ENCODE measurements at places on chromosomes 7 and 10.

DNA sequence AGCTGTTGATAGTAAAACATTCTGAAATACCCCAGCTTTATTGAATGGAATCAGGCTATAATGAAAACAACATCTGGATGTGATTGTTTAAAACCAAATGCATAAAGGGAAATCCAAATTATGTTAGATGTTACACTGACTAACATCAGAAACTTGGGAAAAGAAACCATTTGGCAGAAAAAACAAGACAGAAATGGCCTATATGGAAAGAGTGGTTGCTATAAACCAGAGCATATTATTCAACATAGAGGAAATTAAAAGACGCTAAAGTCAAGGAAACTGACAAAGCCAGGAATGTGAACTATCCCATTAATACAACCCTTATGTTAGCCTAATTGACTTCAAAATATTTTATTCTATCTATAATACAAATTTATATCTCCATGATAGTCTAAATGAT is 53.0 kb upstream of the CABCOCO1 start:
- DNase-seq: no peak

DNA sequence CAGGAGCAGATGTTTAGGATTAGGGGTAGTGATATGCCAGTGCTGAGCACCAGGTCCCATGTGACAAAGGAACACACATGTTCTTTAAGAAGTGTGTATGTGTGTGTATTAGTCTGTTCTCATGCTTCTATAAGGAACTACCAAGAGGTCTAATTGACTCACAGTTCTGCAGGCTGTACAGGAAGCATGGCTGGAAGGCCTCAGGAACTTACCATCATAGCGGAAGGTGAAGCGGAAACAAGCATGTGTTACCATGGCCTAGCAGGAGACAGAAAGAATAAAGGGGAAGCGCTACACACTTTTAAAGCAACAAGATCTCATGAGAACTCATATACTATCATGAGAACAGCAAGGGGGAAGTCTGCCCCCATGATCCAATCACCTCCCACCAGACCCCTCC is 22.8 kb upstream of the PDZD8 start:
- DNase-seq: no peak

GRCh38 chr7:142703655-142704305 is 45.5 kb upstream of the PRSS1 start:
- DNase-seq: no peak

DNA sequence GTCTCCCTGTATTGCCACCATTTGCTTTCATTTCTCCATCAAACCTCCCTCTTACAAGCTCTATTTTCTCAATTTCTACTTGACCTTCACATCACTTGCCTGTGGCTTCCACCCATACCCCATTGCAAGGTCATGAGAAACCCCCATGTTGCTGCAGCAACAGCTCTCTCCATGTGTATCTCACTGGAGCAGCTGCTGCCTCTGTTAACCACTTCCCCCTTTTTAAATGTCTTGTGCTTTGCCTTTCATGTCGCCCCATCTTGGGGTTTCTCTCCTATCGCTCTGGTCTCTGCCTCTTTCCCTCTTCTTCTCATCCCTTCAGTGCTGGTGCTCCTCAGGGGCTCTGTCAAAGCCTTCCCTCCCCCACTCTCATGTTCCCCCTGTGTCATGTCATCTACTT is 148.8 kb downstream of the CHN2 start:
- DNase-seq: no peak

- peak; percentile 66 for DNase-seq
These were observed 238.0 kb upstream of the INHBA start for GRCh38 chr7:41940760-41941343.

- DNase-seq: no peak
These were observed 88.3 kb downstream of the FAM107B start for GRCh38 chr10:14686356-14686755.

- no peak for DNase-seq
These were observed 209.9 kb upstream of the ETV1 start for GRCh38 chr7:14199336-14199735.

DNA sequence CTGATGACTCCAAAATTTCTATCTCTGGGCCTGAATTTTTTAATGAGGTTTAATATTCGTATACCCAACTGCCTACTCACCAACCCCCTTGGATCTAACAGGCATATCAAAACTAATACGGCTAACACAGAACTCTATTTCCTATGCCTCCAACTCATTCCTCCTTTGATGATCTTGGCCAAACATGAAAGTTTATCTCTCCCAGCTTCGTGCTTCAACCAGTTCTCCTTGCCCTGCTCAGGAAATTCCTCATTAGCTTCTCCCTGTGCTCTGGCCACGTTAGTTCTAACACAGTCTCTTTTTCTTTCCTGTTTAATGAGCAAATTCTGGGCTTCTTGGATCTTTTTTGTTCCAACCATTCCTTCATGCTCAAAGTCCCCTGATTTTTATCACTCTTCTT is 138.9 kb upstream of the PTN start:
- DNase-seq: no peak

DNA sequence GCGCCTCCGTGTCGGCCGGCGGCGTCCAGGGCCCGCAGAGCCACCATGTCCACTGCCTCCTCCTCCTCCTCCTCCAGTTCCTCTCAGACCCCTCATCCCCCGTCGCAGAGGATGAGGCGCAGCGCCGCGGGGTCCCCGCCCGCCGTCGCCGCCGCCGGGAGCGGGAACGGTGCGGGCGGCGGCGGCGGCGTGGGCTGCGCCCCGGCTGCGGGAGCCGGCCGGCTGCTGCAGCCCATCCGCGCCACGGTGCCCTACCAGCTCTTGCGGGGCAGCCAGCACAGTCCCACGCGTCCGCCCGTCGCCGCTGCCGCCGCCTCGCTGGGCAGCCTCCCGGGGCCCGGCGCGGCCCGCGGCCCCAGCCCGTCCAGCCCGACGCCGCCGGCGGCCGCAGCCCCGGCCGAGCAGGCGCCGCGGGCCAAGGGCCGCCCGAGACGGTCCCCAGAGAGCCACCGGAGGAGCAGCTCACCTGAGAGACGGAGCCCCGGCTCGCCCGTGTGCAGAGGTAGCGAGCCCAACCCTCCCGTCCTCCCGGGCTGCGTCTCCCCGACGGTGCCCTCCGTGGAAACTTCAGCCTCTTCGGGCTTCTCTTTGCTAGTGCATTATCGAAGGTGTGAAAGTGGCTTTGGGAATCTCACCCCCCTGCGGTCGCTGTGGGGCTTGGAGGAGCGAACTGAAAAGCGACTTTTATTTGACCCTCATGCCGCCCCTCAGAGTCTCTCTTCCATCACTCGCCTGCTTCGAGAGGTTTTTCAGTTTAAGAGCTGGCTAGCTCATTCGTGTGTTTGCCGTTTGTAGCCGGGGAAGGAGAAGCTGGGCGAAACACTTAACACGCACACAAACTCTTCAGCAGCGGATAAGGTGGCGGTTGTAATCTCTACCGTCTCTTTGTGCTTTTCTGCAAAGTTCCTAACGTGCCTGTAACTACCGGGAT is 975 bp downstream of the GLCCI1 start:
- peak; percentile 61 for DNase-seq

- DNase-seq: no peak
These were observed 7.1 kb downstream of the AGMO start for GRCh38 chr7:15554744-15555143.

GRCh38 chr10:126133906-126134656 is 237.7 kb downstream of the FANK1 start:
- DNase-seq: no peak

DNA sequence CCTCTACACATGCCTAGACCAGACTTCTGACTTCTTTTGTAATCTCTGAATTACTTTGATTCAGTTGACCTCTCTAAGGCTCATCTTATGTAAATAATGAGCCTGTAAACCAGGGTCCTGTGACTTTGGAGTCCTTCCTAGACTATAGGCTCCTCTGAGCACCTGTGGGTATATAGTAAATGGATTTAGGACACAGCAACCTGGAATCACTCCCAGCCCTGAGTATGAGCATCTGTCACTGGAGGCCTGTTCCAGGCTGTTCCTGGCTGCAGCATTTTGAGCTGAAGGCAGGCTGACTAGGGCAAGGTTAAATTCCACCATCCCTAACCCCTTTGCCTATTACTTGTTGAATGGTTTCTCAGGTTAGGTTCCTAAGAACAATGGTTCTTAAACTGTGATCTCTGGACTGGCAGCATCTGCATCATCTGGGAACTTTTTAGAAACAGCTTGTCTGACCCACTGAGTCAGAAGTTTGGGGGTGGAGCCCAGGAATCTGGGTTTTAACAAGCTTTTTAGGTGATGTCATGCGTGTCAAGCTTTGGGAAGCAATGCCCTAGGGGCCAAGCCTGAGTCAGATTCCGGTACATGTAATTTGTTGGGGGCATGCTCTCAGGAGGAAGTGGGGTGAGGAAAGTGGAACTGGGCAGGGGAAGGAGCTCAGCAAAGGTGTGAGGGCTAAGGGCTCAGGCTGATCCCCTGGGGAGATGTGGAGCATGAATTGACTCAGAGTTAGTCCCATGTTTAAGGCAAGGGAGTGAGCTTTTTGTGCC is 28.2 kb downstream of the MINDY4 start:
- peak; percentile 32 for DNase-seq

GRCh38 chr10:24247841-24248240 is 38.9 kb downstream of the KIAA1217 start:
- DNase-seq: no peak

GRCh38 chr7:93980744-93981479 is 23.2 kb downstream of the BET1 start:
- no peak for DNase-seq

DNA sequence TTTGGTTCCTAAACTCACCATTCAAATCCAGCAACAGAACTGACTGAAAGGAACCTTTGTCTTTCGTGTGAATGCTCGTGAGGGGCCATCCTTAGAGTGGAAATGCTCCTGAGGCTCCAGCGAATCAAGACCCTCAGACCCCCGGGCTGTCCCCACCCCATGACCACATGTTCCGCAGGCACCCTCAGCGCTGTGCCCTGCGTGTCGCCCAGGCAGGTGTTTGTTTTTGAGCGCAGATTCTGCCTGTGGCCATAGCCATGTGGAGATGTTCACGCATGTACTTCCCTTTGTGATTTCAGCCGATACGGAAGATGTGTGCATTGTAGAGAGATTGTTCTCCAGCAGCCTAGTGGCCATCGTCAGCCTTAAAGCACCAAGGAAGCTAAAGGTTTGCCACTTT is 24.2 kb downstream of the WIPI2 start:
- no peak for DNase-seq

GRCh38 chr7:22851145-22851544 is 28.5 kb upstream of the TOMM7 start:
- no peak for DNase-seq

DNA sequence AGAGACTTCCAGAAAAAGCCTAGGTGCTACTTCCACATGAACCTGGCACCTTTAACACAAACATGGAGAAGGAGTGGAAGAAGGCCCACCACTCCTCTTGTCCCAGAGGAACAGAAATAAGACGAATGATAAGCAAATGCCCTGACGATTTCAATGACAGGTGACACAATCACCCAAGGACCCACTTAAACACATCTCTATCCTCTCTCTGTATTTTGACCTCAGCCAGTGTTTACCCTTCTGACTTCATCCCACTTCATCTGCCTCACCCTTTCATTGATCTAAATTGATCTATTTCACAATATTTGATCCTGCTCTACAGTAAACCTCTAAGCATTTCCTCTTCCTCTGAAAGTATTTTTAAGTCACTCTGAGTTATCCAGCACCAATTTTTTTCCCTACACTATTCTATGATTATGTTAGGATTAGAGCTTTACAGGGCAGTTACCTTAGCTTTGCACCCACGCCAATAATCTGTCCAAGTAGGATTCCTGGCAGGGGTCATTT is 9.1 kb downstream of the GOT1 start:
- DNase-seq: no peak

GRCh38 chr10:71432101-71432905 is 35.6 kb downstream of the CDH23 start:
- DNase-seq: no peak

GRCh38 chr7:123871998-123872867 is 27.3 kb downstream of the HYAL4 start:
- peak; percentile 42 for DNase-seq

DNA sequence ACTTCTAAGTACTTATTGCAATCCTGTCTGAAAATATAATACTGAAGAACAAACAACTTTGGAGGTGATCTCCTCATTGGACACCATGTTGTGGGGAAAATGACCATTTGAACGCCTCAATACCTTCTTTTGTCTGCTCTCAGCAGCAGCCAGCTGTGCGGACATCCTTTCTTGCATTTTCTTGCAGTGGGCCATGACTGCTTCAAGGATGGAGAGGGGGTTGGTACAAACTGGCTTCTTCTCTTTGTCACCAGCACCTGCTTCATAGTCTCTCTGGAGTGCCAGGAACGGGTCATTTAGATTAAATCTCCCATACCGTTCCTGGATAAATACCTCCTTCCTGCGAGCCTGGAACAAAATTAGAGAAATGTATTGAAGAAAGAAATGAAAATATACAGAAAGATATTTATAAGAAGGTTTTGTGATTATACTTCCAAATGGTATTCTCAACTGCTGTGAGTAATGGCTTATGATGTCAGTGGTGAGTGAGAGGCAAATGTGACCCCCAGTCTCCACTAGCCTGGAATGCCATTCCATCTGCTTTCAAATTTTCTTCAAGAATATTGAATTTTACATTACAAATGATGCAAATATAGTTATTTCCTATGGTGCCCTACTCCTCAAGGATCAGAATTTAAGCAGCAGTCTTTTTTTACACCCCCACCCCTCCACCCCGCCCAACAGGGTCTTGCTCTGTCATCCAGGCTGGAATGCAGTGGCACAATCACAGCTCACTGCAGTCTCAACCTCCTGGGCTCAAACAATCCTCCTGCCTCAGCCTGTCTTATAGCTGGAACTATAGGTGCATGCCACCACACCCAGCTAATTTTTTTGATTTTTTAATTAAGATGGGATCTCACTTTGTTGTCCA is 62.4 kb downstream of the CTTNBP2 start:
- no peak for DNase-seq

GRCh38 chr10:45418849-45419675 is 45.0 kb downstream of the ALOX5 start:
- no peak for DNase-seq

- peak; percentile 43 for DNase-seq
These were observed at the start of gene FGL2 for GRCh38 chr7:77199013-77199966. Gene FGL2, minus strand, starts transcription at chr7:77199819. Its CDS starts 26 bp downstream, at chr7:77199793.

GRCh38 chr7:108097703-108098102 is 32.5 kb downstream of the LAMB4 start:
- DNase-seq: no peak

- DNase-seq: no peak
These were observed 68.8 kb downstream of the NRP1 start for GRCh38 chr10:33265621-33266020.

DNA sequence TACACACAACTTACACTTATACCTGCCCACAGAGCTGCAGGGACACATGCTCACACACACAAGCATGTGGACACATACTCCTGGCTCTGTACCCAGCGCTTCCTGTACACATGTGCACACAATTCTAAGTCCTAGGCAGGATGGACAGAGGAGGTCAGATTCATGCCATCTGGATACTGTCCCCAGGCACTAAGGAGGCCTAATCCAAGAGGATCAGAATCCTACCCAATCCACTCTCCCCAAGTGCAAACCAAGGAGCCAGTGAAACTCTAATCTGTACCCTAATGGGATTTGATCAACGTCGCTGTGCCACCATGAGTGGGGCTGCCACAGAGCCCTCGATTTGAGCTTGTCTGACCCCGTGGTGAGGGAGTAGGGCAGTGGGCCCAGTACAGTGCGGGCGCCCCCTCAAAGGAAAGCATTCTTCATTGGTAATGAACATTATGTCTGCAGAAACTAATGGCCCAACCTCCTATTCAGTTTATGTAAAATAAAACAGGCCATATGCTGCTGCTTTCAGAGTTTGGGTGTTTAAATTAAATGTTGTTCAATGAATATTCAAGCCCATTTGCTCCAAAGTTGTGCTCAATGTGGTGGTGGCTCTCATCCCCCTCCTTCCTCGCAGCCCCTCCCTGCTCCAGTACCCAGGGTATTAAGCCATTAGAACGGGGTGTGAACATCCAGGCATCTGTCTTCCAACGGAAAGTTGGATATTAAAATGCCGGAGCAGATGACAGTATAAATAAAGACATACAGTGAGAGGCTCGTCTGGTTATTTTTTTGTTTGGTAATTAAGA is 26.4 kb downstream of the RPS24 start:
- DNase-seq: peak; percentile 67

All from NCI-H2171 treated with DMSO at 0.1 percent for 48 hours (cell line).